ENCODE measurements at places on chromosomes 7 and 10. TPM values are rescaled to one million over a fixed set of nuclear protein-coding genes. Genes with fewer than 3 reads are reported as not detected.

GRCh38 chr10:57884407-57884806 is 383.3 kb downstream of the IPMK start:
- H3K36me3 ChIP-seq, result no peaks in the 10 kb centered on the region
- no peak overlapping the region for H3K27ac ChIP-seq
- H3K4me1 ChIP-seq, result no peaks in the 10 kb centered on the region

Gene MCM10
- polyA plus RNA-seq, result not detected

DNA sequence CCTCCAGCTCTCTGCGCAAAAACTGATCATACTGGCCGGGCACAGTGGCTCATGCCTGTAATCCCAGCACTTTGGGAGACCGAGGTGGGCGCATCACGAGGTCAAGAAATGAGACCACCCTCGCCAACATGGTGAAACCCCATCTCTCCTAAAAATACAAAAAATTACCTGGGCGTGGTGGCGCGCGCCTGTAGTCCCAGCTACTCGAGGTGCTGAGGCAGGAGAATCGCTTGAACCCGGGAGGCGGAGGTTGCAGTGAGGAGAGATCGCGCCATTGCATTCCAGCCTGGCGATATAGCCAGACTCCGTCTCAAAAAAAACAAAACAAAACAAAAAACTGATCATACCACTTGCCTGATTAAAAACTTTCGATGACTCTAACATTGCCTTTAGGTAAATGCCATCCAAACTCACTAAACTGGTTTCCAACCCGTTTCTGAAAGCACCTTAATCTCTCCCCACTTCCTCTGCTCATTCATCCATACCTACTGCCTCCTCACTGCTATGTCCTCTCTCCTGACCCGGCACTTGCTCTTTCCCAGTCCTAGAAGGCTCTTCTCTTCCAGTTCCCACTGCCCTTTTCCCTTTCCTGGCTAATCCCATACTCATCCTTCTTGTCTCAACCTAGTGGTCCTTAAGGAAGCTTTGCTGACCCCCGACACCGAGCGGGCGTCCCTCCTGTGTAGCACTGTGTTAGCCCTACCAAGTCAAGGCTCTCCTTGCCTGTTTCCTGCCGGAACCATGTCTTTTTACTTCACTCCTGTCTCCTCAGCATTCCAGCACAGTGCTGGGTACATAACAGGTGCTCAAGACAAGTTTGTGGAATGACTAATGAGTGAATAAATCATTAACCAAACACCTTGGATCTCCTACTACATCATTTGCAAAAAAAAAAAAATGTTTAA is 686 bp upstream of the MIOS start:
- peak overlapping the region; percentile 90 for H3K4me3 ChIP-seq
- H3K27me3 ChIP-seq, result no peaks in the 10 kb centered on the region
- H3K36me3 ChIP-seq, result no peaks in the 10 kb centered on the region
- H3K27ac ChIP-seq, result peak overlapping the region; percentile 62
- H3K4me1 ChIP-seq, result no peaks in the 10 kb centered on the region
- DNase-seq, result peak; percentile 73

- no peak overlapping the region for H3K27ac ChIP-seq
- no peaks in the 10 kb centered on the region for H3K36me3 ChIP-seq
- H3K27me3 ChIP-seq, result no peaks in the 10 kb centered on the region
- H3K4me3 ChIP-seq, result no peak overlapping the region
- no peak for DNase-seq
Observed at GRCh38 chr10:131195558-131196159, 115.9 kb downstream of the TCERG1L start.

DNA sequence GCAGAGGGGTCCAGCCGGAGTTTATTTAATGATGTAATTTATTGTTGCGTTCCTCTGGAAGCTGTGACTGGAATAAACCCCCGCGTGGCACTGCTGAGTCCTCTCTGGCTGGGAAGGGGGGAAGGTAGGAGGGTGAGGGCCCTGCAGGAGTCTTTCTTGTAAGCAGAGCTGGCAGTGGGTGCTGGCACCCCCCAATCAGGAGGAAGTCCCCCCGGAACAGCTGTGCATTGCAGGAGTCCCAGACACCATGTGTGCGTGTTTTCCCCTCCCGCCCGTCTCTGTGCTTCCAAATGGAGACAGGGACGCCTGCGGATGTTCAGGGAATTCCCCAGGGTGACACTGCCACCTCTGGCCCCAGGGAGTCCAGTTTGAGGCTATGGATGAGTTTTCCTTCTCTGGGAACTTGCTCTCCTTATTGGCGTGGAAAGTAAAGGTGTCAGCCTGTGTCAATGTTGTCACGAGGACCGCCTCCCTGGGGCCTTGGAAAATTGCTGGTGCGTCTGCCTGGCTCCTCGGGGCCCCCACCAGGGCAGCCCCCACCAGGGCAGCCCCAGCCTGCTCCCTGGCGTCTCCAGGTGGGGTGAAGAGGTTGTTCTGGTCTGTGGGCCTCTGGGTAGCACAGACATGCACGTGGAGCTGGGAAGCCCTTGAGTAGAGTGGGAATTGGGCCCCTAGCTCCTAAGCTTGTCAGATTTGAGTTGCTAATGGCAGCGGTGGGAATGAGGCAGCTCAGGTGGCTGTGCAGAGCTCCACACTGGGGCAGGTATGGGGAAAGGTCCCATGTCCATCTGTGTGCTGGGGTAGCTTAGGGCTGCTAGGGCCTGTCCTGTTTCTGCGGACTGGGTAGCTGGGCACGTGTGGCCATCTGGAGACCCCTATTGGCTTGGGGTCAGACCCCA is 2.7 kb downstream of the FZD9 start:
- no peak overlapping the region for H3K4me3 ChIP-seq
- H3K27ac ChIP-seq, result no peak overlapping the region
- no peaks in the 10 kb centered on the region for H3K4me1 ChIP-seq
- no peak for DNase-seq
- H3K27me3 ChIP-seq, result no peaks in the 10 kb centered on the region

Gene DENND10
- polyA plus RNA-seq, result 15.2 TPM

Gene CPA4
- polyA plus RNA-seq, result not detected

- no peaks in the 10 kb centered on the region for H3K36me3 ChIP-seq
- no peak overlapping the region for H3K27ac ChIP-seq
- DNase-seq, result no peak
Observed at GRCh38 chr7:149245244-149245643, 5.8 kb downstream of the ZNF212 start.

DNA sequence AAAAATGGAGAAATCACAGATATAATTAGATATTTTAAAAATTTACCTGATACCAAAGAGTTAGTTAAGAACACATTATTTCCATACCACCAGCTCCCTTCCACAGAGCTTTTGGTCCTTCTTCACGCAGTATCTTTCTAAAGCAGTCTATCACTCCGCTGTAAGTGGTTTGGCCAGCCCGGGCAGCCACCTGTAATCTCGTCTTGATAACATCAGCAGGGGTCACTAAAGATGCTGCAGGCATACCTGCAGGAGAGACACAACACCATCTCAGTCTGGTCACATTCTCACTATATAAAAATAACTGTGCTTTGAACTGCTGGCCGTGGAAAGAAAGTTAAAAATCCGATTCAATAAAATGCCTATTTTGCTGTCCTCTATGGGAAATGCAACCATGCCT is 200.1 kb downstream of the SLC25A13 start:
- H3K27ac ChIP-seq, result no peak overlapping the region
- peaks cover 4% of the 10 kb centered on the region for H3K36me3 ChIP-seq
- H3K4me1 ChIP-seq, result no peaks in the 10 kb centered on the region

Gene SRRM3
- 3.8 TPM for polyA plus RNA-seq

Gene RPEL1
- polyA plus RNA-seq, result not detected

Gene ARID5B
- polyA plus RNA-seq, result 33.2 TPM

DNA sequence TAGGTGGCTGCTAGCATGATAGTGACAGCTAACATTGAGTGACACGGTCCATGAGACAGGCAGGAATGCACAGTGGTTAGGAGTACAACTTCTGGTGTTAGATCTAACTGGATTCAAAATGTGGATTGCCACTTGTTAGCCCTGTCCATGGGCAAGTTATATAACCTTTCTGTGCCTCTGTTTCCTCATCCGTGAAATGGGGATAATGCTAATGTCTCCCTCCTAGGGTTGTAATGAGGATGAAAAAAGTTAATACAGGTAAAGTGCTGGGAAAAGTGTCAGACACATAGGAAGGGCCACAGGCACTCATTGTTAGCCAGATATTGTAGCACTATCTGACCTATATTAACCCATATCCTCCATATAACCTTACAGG is 41.8 kb downstream of the TACR2 start:
- DNase-seq, result no peak
- H3K4me3 ChIP-seq, result no peak overlapping the region
- no peaks in the 10 kb centered on the region for H3K36me3 ChIP-seq
- H3K27ac ChIP-seq, result no peak overlapping the region
- no peaks in the 10 kb centered on the region for H3K27me3 ChIP-seq

DNA sequence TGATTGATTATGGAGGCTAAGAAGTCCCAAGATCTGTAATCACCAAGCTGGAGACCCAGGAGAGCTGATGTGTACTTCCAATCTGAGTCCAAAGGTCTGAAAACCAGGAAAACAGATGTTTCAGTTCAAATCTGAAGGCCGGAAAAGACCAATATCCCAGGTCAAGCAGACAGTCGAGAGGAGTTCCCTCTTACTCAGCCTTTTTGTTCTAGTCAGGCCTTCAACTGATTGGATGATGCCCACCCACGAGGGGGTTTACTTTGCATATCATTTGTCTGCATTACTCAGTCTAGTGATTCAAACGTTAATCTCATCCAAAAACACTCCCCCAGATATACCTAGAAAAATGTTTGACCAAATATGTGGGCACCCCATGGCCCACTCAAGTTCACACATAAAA is 7.4 kb upstream of the ARID5B start:
- H3K4me3 ChIP-seq, result no peak overlapping the region
- H3K4me1 ChIP-seq, result no peaks in the 10 kb centered on the region

- DNase-seq, result no peak
- H3K36me3 ChIP-seq, result no peaks in the 10 kb centered on the region
- no peaks in the 10 kb centered on the region for H3K4me1 ChIP-seq
- H3K27ac ChIP-seq, result no peak overlapping the region
- no peak overlapping the region for H3K4me3 ChIP-seq
Observed at GRCh38 chr10:112701211-112701877, 248.7 kb upstream of the TCF7L2 start.

GRCh38 chr7:25117226-25118047 is 7.6 kb downstream of the CYCS start:
- no peaks in the 10 kb centered on the region for H3K27me3 ChIP-seq
- no peak for DNase-seq
- H3K36me3 ChIP-seq, result no peaks in the 10 kb centered on the region
- H3K4me1 ChIP-seq, result no peaks in the 10 kb centered on the region
- H3K4me3 ChIP-seq, result no peak overlapping the region

- DNase-seq, result no peak
- H3K4me3 ChIP-seq, result no peak overlapping the region
- H3K36me3 ChIP-seq, result no peaks in the 10 kb centered on the region
- H3K27ac ChIP-seq, result no peak overlapping the region
Observed at GRCh38 chr7:117006907-117007684, 53.8 kb downstream of the ST7 start.

Gene RBM20
- polyA plus RNA-seq, result 2.9 TPM

GRCh38 chr10:15097011-15097812 is at the start of gene RPP38:
Gene RPP38 (plus strand): TSS chr10:15097355. CDS start chr10:15103315, 5,960 bp downstream.
- H3K4me1 ChIP-seq, result no peaks in the 10 kb centered on the region
- H3K4me3 ChIP-seq, result peak within 1 kb of the TSS; percentile 38
- H3K27me3 ChIP-seq, result no peaks in the 10 kb centered on the region
- DNase-seq, result peak; percentile 98
- H3K27ac ChIP-seq, result peak within 1 kb of the TSS; percentile 60

GRCh38 chr10:78579995-78580394 is 488.8 kb upstream of the ZMIZ1 start:
- H3K27me3 ChIP-seq, result no peaks in the 10 kb centered on the region
- H3K27ac ChIP-seq, result no peak overlapping the region
- DNase-seq, result no peak
- no peak overlapping the region for H3K4me3 ChIP-seq
- H3K4me1 ChIP-seq, result no peaks in the 10 kb centered on the region
- no peaks in the 10 kb centered on the region for H3K36me3 ChIP-seq

DNA sequence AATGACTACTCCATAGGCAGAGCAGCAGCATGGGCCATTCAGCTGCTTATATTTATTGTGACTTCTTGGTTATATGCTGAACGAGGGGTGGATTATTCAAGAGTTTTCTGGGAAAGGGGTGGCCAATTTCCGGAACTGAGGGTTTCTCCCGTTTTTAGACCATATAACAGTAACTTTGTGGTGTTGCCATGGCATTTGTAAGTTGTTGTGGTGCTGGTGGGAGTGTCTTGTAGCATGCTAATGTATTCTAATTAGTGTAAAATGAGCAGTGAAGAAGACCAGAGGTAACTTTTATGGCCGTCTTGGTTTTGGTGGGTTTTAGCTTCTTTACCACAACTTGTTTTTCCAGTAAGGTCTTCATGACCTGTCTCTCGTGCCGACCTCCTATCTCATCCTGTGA is 139.6 kb downstream of the KLF6 start:
- H3K27me3 ChIP-seq, result no peaks in the 10 kb centered on the region
- H3K36me3 ChIP-seq, result no peaks in the 10 kb centered on the region
- no peaks in the 10 kb centered on the region for H3K4me1 ChIP-seq
- H3K27ac ChIP-seq, result no peak overlapping the region
- no peak overlapping the region for H3K4me3 ChIP-seq
- DNase-seq, result no peak

Gene SEMA3D
- 3.5 TPM for polyA plus RNA-seq

DNA sequence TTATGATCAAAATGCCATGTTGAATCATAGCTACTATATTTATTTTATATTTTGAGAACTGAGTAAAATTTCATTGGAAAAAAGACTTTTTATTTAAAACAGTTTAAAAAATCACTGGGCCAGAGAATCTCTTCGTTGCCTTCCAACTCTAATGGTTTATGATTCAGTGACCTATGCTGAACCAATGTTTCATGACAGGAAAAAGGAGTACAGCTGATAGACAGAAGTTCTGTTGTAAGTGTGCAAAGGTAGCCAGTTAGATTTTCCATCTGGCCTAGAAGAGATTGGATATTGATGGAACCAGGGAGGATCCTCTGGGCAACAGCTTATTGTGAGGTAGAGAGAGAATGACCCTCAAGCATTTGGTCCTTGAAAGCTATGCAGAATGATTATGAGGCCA is 745.8 kb downstream of the SUGCT start:
- no peaks in the 10 kb centered on the region for H3K4me1 ChIP-seq
- no peak overlapping the region for H3K27ac ChIP-seq
- H3K27me3 ChIP-seq, result no peaks in the 10 kb centered on the region

Gene IFIT1B
- not detected for polyA plus RNA-seq

DNA sequence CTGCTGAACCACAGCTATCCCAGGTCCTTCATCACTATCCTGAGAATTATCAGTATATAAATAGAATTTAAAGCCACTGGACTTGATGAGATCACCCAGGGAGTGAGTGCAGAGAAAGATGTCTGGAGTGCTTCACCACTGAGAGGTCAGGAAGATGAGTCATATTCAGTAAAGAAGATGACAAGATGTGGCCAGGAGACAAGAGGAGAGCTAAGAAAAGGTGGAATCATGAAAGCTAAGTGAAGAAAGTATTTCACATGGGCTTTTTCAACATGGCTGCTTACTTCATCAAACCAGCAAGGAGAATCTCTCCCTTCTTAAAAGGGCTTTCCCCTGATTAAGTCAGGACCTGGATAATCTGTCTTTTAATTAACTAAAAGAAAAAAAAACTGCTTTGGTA is 9.1 kb upstream of the PRKAR2B start:
- no peak overlapping the region for H3K27ac ChIP-seq
- no peaks in the 10 kb centered on the region for H3K27me3 ChIP-seq
- no peak for DNase-seq
- H3K36me3 ChIP-seq, result no peaks in the 10 kb centered on the region
- no peaks in the 10 kb centered on the region for H3K4me1 ChIP-seq
- H3K4me3 ChIP-seq, result no peak overlapping the region

All from aorta (tissue), 5 donors.